Kasumi-1 (cell line): ENCODE measurements at places on chromosomes 5 and 9.
A peak's percentile ranks its signal among the peaks of the same experiment; 100 is the strongest.

GRCh38 chr9:121648799-121649198 is 2.6 kb upstream of the DAB2IP start:
- DNase-seq, result no peak

- no peak for DNase-seq
Observed at GRCh38 chr9:99134893-99135341, 30.0 kb downstream of the TGFBR1 start.

DNA sequence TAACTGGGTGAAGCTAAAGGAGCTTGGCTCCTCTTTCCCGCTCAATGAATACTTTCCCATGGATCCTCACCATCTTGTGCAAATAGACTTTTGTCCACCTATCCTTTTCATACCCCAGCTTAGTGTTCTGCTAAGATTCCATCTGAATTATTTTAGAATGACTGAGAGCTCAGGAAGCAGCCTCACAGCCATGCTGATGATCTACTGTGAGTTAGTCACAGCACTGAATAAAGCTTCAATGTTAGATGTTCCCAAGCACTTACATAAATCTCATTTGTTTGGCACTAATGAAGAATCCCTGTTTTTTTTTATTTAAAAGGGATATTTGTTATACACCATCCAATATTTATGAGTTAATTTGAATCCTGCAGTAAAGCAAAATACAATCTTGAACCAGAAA is 317.6 kb upstream of the TRPC7 start:
- no peak for DNase-seq

DNA sequence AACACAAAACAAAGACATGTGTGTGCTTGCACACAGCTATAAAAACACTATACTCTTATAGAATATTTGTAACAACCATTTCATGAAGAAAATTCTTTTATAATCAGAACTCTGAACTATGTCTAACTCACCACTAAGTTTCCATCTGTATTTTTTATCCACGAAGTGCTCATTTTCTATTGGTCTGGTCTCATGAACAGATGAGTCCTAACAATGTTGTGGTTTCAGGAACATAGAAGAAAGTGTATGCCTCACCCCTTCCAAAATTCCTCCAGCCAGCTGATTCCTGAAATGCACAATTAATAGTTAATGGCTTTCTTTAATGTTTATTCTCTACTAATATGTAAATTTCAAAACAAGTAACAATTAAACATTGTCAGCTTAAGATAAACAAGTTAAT is 325.3 kb upstream of the GRAMD2B start:
- no peak for DNase-seq

DNA sequence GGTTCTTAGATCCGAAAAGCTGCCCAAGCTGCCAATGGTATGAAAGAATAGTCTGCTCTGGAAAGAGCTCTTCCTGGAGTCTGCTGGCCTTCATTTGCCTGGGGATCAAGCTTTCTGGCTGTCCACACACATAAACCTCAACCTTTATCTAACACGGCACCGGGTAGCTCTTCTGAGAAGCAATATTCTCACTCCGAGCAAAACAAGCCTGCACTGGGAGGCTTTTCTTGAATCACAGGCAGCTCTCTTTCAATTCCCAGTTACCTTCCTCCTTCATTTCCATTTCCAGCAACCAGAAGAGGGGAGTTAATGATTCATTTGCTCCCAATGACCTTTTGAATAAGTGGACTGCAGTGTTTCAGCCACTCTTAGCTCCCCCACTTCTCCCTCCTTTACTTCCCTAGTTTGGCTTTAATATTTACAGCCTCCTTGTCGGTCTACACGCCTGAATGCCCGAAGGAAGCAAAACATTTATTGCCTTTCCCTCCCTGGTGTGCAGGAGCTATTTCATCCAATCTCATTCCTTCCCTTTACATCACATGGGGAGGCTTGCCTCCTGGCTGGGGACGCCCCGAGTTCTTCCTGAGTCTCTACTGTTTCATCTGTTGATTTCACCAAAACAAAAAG is 187.1 kb downstream of the ARHGEF28 start:
- no peak for DNase-seq

DNA sequence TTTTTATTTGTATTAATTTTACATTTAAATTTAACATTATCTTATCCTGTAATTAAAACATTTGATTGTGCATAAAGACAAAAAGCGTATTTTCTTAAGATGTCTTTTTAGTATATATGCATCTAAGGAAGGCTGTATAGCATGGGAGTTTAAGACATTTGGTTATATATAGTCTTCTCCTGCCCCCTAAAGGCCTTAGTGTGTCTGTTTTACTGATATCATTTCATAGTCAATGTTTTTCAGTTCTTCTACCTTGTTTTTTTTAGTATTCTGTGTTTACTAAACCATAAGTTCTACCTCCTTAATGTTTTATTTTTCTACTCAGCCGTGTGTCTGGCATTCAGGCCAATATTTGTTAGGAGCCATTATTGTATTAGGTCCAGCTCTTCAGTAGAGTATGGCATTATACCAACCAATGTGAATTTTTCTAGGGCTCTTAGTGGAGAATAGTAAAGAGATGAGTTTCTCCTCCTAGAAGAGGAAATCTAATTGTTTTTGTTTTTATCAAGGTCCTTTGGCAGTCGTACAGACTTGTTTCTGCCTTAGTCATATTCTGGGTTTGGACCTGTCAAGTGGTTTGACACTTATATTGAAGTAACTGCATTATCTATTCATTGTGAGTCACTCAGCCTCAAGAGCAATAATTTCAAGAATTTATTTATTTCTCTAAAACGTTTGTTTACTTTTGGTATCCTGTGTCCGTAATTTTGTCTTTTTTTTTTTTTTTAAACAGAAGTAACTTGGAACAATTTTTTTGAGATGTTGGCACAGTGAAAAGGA is 74.8 kb downstream of the SLF1 start:
- DNase-seq, result peak; percentile 65

GRCh38 chr5:150021491-150022157 is 21.1 kb downstream of the HMGXB3 start:
- DNase-seq, result no peak

DNA sequence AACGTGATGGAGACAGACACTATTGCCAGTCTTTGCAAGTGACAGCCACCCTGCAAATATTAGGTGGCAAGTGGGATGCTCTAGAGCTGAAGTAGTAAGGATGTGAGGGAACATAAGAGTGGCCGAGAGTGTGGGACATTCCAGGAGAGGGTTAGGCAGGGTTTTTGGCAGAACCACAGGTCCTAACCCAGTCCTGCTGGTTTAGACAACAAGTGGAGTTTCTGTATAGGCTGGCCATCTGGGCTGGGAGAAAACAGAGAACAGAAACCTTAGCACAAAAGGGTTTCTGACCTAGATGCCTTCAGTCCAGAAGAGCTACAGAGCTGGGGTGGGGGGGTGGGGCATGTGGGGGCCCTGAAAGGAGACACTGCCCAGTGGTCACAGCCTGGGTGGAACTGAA is 107.4 kb downstream of the TMEM174 start:
- no peak for DNase-seq

DNA sequence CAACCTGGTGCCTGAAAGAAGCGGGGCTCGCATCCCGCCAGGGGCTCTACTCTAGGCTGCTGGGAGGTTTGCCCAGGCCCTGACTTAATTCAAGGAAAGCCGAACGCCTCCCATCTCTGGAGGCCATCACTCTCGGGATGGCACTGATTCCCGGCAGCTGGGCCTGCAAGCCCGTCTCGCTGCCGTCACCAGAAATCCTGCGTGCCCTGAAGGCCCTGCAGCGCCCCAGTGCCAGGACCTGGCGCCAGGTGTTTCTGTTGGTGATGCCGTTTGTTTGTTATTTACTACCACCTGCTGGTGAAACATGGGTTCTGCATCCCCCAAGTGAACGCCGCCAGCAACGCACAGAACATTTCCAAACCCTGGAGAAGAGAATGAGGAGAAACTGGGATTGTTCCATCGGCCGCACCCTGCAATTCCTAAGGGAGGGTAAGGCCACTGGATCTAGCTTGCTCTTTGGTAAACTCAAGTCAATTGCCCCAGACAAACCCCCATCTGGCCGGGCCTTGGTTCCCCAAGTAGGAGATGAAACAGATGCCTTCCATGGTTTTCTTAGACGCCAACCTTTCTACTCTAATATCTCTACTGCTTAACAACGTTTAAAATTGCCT is 77.9 kb downstream of the AK8 start:
- peak; percentile 68 for DNase-seq

DNA sequence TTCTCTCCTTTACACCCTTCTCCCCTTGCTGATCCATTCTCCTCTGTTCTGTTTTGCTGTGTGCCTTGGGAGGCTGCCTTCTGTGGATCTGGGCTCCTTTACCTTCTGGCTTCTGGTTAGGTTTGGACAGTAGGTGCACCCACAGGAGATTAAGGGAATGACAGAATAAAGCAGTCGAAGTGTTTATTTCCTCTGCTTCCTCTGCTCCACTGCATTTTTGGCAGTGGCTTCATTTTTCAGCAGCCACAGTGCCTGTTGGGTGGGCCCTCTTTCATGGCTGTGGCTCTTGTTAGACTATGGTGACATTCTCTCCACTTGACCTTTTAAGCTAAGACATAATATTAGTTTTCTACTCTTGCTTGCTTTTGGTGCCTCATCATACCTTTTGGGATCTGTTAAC is 144.1 kb downstream of the CCDC171 start:
- no peak for DNase-seq

DNA sequence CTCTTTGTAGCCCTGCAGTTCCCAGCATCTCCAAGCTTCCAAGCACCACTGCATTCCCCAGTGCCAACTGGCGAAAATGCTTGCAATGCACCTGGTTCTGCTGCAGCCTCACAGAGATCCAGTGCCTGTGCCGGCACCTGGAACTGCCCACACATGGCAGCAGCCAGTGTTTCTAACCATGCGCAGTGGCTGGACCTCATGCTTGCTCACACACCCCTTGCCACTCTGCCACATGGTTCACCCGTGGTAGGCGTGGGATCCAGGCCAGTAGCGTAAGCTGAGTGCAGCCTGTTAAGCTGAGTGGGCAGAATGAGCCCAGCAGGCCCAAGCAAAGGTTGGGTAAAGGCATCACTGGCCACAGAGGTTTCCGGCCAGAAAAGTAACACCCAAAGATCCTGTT is 214.1 kb upstream of the VLDLR start:
- DNase-seq, result no peak

GRCh38 chr9:87127543-87127942 is 180.2 kb upstream of the GAS1 start:
- no peak for DNase-seq

- no peak for DNase-seq
Observed at GRCh38 chr9:117151716-117152115, 263.1 kb downstream of the ASTN2 start.

- DNase-seq, result no peak
Observed at GRCh38 chr9:29348999-29349398, 1775.7 kb upstream of the C9orf72 start.

DNA sequence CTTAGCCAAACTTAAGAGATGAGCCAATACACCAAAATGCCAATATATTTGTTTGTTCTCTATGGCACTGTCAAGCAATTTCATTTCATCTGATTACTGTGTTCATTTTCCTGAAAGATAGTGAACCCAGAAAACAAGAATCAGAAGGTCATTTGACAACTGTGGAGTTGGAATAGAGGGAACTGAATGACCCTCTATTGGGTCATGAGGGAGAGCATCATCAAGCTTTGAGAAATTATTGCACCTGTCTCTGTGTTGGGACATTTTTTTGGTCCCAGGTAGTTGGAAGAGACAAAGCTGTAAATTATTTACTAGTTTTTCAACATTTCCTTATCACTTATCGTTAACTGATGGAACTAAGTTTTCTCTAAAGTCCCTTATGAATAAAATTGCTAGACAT is 129.4 kb downstream of the GHR start:
- DNase-seq, result no peak

DNA sequence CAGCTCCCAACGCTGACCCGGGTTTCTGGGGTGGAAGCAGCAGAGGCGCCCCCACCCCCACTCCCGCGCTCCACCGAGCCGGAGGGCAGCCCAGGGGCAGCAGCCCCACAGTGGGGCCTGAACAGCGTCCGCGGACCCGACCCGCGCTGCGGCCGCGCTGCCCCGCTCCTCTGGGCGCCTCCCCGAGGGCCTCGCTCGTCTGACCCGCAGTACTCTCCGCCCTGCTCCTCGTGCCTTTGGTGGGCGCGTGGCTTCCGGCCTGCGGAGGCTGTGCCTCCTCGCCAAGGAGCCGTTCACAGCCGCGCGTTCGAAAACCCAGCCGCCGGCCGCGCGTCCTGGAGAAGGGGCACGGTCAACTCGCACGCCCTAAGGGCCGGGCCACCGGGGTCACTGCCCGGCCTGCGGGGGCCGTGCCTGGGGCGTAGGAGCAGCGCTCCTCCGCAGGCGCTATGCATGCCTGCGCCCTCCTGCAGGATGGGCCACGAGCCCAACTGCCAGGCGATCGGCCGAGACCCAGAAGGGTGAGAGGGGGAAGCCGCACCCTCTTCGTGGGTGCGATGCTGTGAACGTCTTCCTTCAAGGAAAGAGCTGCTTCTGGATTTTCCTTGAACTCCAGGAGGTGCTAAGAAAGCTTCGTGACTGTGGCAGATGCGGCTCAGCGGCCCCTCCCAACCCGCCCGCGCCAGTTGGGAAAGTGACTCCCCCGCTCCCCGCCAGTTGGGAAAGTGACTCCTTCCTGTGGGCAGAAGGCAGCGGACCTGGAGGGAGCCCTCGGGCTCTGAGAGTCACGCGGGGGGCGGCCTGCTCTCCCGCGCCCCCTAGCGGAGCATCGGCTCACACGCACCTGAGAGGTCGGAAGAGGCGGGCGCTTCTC is 82.7 kb downstream of the HSD17B3 start:
- no peak for DNase-seq

DNA sequence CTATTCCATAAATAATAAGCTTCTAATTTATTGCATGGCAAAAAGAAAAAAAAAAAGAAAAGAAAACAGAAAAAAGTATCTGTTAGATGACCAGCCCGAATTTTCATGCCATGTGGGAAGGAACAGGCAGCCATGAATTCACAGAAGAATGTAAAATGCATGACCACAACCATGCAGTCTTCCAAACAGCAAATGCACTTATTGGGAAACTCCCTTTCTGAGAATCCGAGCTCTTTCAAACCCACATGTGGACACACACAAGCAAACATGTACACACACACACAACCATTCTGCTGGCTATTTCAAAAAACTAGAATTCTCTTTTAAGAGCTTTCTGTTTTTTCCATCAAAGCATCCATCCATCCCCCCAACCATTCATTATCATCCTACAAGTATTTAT is 236.1 kb downstream of the DNAH5 start:
- no peak for DNase-seq

DNA sequence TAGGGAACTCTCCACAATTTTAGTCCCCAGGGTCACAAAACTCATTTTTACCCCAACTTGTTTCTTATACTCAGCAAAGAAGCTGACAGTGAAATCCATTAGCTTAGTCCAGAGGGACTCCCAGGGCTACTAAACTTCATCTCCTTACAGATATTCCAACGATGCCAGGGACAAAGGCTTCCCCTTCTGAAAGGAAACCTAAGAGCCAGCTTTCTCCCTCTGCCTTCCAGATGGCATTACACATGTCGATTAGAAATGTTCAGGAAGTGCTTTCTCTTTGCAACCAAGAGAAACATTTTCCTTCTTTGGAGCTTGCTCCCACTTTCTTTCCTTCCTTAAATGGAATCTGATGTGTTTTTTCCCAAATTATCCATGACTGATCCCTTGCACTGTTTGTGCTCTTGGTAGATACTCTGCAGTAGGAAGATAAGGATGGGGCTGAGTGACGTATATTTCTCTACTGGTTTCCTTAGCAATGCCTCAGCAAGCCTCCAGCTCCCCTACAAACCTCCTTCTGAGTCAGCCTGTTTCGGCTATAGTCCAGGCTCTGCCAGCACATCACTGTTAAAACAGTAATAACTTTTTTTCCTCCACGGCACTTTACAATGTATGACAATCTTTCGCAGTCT is 43.0 kb upstream of the HTR4 start:
- DNase-seq, result no peak

- DNase-seq, result no peak
Observed at GRCh38 chr5:150583541-150584225, 56.8 kb upstream of the SYNPO start.

GRCh38 chr9:136344544-136345280 is 17.4 kb downstream of the GPSM1 start:
- DNase-seq, result no peak
